Cardiac muscle cell (in vitro differentiated cells and primary cell): ENCODE measurements at places on chromosomes 2 and 18. TPM values are rescaled to one million over a fixed set of nuclear protein-coding genes. Genes with fewer than 3 reads are reported as not detected.

The CASP8 gene
- 0.13 and 0.97 TPM in 2 replicates for polyA plus RNA-seq

The MC5R gene
- not detected in 2 replicates for polyA plus RNA-seq

The TUBA3E gene
- 0.70 TPM in 1 of 2 replicates, not detected in the other for polyA plus RNA-seq

The DNAH7 gene
- polyA plus RNA-seq, result 0.55 and 0.75 TPM in 2 replicates

The FLACC1 gene
- 1.5 and 1.7 TPM in 2 replicates for polyA plus RNA-seq

The FRZB gene
- polyA plus RNA-seq, result 23.9 and 26.6 TPM in 2 replicates

The GLI2 gene
- polyA plus RNA-seq, result 2.0 and 6.2 TPM in 2 replicates

The LRRTM4 gene
- polyA plus RNA-seq, result 8.5 TPM in 2 replicates

The PUM2 gene
- 18.4 and 20.1 TPM in 2 replicates for polyA plus RNA-seq

The FIGN gene
- polyA plus RNA-seq, result 12.6 and 26.8 TPM in 2 replicates

The OR6B2 gene
- not detected in 2 replicates for polyA plus RNA-seq

The CAPN14 gene
- polyA plus RNA-seq, result not detected in 2 replicates

The CRYGD gene
- polyA plus RNA-seq, result not detected in 2 replicates

The MC4R gene
- 1.1 and 2.5 TPM in 2 replicates for polyA plus RNA-seq

The DUSP2 gene
- polyA plus RNA-seq, result 1.0 and 2.2 TPM in 2 replicates

The KCNIP3 gene
- polyA plus RNA-seq, result 1.2 and 2.6 TPM in 2 replicates
